ENCODE measurements at places on chromosomes 13 and 19. TPM values are rescaled to one million over a fixed set of nuclear protein-coding genes. Genes with fewer than 3 reads are reported as not detected.
A peak's percentile ranks its signal among the peaks of the same experiment; 100 is the strongest.

DNA sequence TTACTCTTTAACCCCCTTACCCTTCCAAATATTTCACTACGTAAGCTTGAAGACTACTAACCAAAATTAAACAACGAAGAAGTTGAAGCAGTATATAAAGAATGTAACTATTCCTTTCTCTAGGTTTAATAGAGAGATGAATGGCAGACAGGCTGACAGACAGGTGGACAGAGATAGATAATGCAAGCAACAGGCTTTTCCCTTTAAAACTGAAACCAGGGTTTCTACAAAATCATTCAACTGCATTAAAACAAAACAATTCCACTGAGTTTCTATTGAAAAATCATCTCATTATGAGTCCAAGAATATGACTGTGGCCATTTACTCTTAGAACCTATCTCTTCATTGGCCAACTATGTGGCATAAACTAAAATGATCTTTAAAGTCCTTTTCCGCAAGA is 15.2 kb downstream of the LNX2 start:
- DNase-seq, result no peak

- DNase-seq, result no peak
Measured at GRCh38 chr19:2512523-2513431, 36.9 kb downstream of the GADD45B start.

PLIN4 gene
- 1.1 TPM for total RNA-seq

DNA sequence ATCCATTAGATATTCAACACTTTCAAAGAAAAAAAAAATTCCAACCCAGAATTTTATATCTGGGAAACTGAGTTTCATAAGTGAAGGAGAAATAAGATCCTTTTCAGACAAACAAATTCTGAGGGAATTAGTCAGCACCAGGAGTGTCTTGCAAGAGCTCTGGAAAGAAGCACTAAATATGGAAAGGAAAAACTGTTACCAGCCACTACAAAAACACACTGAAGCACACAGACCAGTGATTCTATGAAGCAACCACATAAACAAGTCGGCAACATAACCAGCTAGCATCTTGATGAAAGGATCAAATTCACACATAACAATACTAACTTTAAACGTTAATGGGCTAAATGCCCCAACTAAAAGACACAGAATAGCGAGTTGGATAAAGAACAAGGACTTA is 368.4 kb upstream of the MIR17HG start:
- no peak for DNase-seq

PCDH9 gene
- total RNA-seq, result 0.68 TPM

- DNase-seq, result no peak
Measured at GRCh38 chr13:77389625-77390000, 62.7 kb upstream of the MYCBP2 start.

GRCh38 chr13:32659736-32660135 is 73.5 kb downstream of the PDS5B start:
- DNase-seq, result no peak

GRCh38 chr13:86878781-86879180 is 792.4 kb upstream of the SLITRK5 start:
- no peak for DNase-seq

- peak; percentile 86 for DNase-seq
Measured at GRCh38 chr19:18007044-18007916, 690 bp upstream of the ARRDC2 start.

ZNF813 gene
- total RNA-seq, result 5.3 TPM

DNA sequence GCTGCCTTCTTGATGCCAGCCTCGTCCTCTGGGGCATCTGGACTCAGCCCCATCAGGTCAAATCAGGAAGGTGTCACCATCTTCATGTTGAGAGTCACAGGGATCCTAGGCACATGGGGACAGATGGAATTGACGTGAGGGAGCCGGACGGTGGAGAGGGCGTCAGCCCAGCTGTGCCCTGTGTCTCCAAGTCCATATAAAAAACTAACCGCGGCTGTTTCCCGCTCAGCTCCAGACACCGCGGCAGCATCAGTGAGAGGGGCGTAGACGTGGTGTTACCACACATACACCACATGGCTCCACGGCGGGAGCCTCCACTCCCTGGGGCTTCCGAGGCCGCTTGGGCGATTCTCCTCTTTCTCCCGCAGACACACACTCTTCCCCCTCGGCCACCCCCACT is 5.6 kb upstream of the PRR36 start:
- no peak for DNase-seq

- DNase-seq, result no peak
Measured at GRCh38 chr13:43558939-43559338, 227.8 kb downstream of the ENOX1 start.

CNN1 gene
- total RNA-seq, result 1.2 TPM

GRCh38 chr19:10224337-10224736 is 6.8 kb downstream of the S1PR2 start:
- no peak for DNase-seq

- no peak for DNase-seq
Measured at GRCh38 chr13:61187471-61187870, 228.2 kb downstream of the PCDH20 start.

GRCh38 chr19:34128558-34129250 is 43.6 kb upstream of the LSM14A start:
- no peak for DNase-seq

FGF14 gene
- 0.34 TPM for total RNA-seq

IGFL1 gene
- not detected for total RNA-seq

MCEMP1 gene
- not detected for total RNA-seq

ZNF331 gene
- total RNA-seq, result 9.0 TPM

TUBA3C gene
- total RNA-seq, result not detected

GRCh38 chr19:6060600-6061375 is 49.5 kb downstream of the RFX2 start:
- peak; percentile 71 for DNase-seq

LILRA5 gene
- total RNA-seq, result not detected

DNA sequence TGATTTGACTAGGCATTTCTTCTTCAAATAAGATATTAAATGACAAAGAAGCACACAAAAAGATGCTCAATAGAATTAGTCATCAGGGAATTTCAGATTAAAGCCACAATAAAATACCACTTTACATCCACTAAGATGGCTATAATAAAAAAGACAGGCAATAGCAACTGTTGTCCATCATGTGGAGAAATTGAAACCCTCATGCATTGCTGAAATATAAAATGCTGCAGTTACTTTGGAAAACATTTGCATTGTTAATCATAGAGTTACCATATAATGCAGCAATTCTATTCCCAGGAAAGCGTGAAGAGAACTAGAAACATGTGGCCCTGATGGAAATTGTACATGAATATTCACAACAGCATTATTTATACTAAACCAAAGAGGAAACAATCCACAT is 605.5 kb upstream of the SLITRK1 start:
- DNase-seq, result no peak

CLDN10 gene
- 1.2 TPM for total RNA-seq

GRCh38 chr19:39818626-39819097 is 15.3 kb downstream of the DYRK1B start:
- no peak for DNase-seq

- no peak for DNase-seq
Measured at GRCh38 chr19:2215281-2215751, 20.8 kb downstream of the PLEKHJ1 start.

MUC16 gene
- under 0.01 TPM for total RNA-seq

LGALS16 gene
- not detected for total RNA-seq

- peak; percentile 36 for DNase-seq
Measured at GRCh38 chr19:17020823-17021222, 5.8 kb downstream of the CPAMD8 start.

SLAIN1 gene
- 10.6 TPM for total RNA-seq

- DNase-seq, result no peak
Measured at GRCh38 chr19:43495082-43495481, 9.5 kb downstream of the PHLDB3 start.

DNA sequence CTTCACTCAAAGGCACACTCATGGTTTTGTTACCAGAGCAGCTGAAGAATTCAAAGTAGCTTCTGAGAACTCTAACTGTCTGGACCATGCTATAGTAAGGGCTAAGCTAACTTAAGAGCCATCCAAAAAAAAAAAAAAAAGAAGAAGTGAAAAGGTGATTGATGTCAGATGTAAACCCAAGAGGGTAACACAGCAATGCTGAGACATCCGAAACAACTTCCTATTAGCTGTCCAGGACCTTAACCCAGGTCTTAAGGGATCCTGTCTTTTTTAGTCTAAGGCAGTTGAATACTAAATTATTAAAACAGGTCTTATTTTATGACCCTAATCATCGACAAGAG is 11.2 kb upstream of the RAB20 start:
- no peak for DNase-seq

- no peak for DNase-seq
Measured at GRCh38 chr13:46633416-46633815, 80.4 kb downstream of the LRCH1 start.

DNA sequence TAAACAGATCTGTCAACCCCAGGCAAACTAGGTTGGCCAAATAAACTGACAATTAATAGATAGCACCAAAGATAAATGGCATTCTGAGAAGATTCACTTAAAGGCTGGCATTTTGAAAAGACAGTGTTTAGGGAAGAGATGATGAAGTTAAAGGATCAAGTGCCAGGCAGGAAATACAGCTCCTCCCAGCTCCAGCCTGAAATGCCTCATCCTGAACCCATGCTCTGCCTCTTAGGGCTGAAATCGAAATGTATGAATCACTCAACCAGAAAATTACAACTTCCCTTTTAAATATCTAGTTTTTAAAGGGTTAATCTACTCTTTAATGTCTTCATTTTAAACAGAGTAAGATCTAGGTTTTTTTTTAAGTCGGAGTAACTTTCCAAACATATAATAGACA is 171.2 kb upstream of the UBL3 start:
- DNase-seq, result no peak

- DNase-seq, result no peak
Measured at GRCh38 chr13:55001881-55002280, 1973.3 kb downstream of the OLFM4 start.

GRCh38 chr19:53865918-53866864 is 1.5 kb upstream of the MYADM start:
- DNase-seq, result peak; percentile 70

PSPN gene
- 1.1 TPM for total RNA-seq

DNA sequence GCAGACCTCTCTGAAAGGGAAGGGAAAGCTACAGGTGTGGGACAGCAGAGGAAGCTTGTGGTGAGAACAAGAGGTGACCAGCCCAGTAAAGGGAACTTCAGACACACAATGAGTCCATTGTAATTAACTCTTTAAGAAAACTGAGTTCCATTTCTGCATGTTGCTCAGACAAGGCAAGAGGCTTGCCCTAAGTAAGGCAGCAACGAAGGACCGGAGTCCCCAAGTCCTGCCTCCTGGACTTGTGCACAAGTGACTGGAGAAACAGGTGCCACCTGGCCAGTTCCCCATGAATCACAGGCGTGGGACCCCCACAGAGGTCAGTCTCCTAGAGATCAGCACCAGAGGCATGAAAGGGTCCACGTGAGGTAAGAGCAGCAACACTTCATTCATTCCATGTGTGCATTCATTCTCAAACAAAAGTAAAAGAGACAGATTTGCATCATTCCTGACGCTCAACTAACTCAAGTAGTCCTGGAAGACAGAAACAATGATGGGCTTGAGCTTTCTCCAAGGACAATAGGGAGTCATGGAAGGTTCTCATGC is 14.7 kb upstream of the SIGLEC6 start:
- no peak for DNase-seq

- peak; percentile 72 for DNase-seq
Measured at GRCh38 chr19:46755077-46755852, 9.0 kb upstream of the STRN4 start.

GRCh38 chr13:72346716-72347115 is 380.7 kb downstream of the MZT1 start:
- DNase-seq, result no peak

THSD8 gene
- total RNA-seq, result 0.23 TPM

GRCh38 chr19:5832061-5832460 is 7.4 kb downstream of the FUT6 start:
- DNase-seq, result no peak

DNA sequence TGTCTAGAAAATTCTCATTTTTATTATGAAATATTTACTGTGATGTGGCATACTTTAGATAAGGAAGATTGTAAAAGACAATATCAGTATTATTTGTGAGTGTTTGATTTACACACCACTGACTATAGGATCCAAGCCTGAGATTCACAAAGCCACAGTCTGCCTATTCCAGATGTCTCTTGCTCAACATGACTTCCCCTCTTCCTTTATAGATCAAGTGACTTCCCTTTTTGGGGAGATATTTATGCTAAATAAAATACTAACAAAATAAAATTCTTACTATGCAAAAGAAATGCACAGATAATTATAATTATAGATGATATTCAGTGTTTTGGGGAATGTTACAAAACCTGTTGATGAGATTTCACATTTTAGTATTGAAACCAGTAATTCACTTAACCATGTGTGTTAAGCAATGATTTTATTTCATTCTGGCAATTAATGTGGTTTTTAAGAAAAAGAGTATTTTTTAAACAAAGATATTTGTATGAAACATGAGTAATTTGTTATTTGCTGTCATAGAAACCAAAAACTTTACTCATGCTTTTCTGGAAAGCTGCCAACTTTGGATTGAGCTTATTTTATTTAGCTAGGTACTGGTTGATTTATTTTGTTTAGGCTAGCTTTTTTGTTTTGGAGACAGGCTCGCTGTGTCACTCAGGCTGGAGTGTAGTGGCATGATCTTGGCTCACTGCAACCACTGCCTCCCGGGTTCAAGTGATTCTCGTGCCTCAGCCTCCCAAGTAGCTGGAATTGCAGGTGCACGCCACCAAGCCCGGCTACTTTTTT is 13.7 kb upstream of the GPR183 start:
- DNase-seq, result peak; percentile 96

ZNF253 gene
- total RNA-seq, result 6.3 TPM

DNA sequence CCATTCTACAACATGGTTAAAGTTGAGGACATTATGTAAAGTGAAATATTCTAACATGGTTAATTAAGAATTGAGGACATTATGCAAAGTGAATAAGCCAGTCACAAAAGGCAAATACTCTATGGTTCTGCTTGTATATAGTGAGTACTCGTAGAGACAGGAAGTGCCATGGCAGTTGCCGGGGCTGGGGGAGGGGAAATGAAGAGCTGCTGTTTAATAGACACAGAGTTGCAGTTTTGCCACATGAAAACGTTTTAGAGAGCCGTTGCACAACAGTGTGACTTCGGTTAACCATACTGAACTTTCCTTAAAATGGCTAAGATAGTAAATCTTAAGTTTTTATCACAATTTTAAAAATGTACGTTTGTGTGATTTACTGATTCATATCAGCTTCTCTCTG is 176.9 kb downstream of the SHISA2 start:
- DNase-seq, result no peak

DNA sequence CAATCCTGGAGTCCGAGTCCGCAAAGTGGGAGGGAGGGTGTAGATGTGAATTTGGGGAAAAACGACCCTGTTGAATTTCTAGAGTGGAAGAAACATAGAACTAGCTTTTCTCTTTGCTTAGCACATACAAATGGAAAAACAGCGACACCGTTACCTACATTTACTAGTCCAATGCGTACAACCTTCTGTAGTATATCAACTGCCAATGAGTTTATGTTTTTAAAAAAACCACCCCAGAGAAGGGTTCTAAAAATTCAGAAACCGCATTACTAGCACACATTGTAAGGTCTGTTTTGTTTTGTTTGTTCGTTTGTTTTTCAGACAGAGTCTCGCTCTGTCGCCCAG is 332 bp upstream of the SUPT20H start:
- DNase-seq, result no peak

- peak; percentile 1 for DNase-seq
Measured at GRCh38 chr13:39266426-39266825, 228.2 kb downstream of the NHLRC3 start.

- DNase-seq, result no peak
Measured at GRCh38 chr13:49975826-49976225, 21.0 kb upstream of the TRIM13 start.

LRRC25 gene
- not detected for total RNA-seq

HIF3A gene
- 23.1 TPM for total RNA-seq

GRCh38 chr19:46491975-46492682 is 3.5 kb downstream of the PNMA8B start:
- DNase-seq, result no peak

BRME1 gene
- 0.51 TPM for total RNA-seq

GRCh38 chr13:23212671-23213070 is 31.9 kb downstream of the SGCG start:
- no peak for DNase-seq

SIAH3 gene
- total RNA-seq, result under 0.01 TPM
